ENCODE measurements at places on chromosomes 12 and 14.

GRCh38 chr14:96146131-96146771, 58.4 kb upstream of the BDKRB2 start:
- DNase-seq, result no peak

DNA sequence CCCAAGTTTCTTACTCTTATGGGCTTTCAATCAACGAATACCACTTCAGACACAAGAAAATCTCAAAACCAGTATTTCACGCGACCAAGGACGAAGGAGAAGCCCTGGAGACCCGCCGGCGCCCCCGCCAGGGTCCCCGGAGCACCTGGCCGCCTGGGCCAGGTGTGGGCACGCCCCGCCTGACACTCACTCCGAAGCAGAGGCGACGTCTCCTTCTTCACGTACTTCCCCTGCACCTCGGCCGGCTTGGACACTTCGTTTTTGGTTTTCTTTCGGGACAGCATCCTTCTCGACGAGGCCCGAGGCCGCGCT, 466 bp downstream of the SAV1 start:
- DNase-seq, result peak; percentile 42

DNA sequence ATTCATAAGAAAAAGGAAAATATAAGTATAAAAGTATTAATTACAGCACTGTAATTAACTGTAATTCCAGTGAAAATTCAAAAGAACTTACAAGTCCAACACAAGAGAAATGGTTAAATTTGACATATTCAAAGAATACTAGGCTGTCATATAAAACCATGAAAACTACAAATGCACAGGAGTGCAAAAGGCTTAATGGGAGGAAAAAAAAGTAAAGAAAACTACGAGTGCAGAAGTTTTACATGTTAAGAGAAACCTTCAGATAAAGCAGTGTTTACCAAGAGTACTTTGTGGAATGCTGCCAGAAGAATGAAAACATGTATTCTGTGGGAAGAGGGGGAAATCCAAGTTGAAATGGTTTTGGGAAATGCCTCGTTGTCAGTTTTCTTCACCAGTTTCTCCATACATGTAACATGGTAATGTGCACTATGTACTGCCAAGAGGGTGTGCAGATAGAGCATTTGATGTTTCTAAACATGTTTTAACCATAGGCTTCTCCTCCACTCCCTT, 9.1 kb downstream of the HEATR5A start:
- no peak for DNase-seq

- peak; percentile 81 for DNase-seq
Measured at GRCh38 chr14:61280526-61281185, 482 bp downstream of the TMEM30B start.

- DNase-seq, result no peak
Measured at GRCh38 chr14:44889595-44890471, 71.9 kb downstream of the KLHL28 start.

DNA sequence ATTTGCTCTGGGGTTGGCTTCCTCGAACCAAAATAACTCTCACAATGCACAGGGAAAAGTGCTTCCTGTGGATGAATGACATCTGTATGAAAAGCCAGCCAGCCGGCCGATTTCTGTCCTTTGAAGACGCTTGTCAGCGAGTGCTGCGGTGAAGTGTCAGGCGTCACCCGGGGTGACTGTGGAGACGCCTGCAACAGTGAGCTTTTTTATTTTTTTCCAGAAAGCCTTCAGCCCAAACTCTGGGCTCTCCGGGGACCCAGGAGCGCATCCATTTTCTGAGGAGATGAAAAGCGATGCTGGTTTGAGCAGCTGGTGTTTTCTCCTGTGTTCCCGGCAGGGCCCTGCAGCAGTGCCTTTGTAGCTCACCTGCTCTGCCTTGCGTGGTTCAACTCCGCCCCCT, 147.9 kb upstream of the MYL2 start:
- DNase-seq, result peak; percentile 22

- no peak for DNase-seq
Measured at GRCh38 chr14:56357428-56357827, 222.2 kb upstream of the TMEM260 start.

- no peak for DNase-seq
Measured at GRCh38 chr14:50065583-50065982, 50.8 kb downstream of the VCPKMT start.

DNA sequence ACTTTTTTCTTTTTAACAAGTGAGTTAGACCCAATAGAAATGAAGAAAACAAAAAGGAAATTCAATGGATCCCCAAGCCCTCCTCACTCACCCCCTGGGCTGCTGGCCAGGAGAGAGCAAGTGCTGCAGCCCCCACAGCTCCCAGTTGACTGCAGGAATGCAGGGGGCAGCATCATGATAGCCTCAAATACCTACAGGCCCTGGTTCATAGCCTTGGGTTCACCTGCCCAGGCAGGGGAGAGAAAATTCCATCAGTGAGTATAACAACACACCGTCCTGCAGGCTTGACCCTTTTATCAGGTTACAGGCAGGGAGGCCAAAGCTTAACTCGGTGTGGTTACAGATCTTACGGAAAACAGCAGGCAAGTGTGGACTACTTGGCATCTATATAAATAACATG, 76.3 kb downstream of the PHLDA1 start:
- DNase-seq, result no peak

GRCh38 chr12:57864442-57865083, 18.0 kb upstream of the CTDSP2 start:
- DNase-seq, result no peak

DNA sequence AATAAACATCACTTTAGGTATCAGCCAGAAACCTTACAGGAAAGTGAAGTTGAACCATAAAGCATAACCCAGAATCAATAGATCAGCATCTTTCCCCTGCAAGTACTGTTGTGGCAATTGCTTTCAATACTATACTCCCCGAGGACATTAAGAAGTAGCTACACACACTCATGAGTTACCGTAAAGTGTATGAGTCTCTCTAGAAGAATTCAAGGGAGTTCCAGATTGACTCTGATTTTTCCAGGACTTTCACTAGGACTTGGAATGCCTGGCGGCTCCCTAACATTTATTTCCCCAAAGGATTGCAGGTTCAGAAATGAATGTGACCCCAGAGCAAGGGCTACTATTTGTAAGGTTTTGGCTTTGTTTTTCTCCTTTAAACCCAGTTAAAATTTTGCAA, 465.4 kb upstream of the MDGA2 start:
- no peak for DNase-seq

- no peak for DNase-seq
Measured at GRCh38 chr14:72961579-72962335, 35.5 kb downstream of the DCAF4 start.

DNA sequence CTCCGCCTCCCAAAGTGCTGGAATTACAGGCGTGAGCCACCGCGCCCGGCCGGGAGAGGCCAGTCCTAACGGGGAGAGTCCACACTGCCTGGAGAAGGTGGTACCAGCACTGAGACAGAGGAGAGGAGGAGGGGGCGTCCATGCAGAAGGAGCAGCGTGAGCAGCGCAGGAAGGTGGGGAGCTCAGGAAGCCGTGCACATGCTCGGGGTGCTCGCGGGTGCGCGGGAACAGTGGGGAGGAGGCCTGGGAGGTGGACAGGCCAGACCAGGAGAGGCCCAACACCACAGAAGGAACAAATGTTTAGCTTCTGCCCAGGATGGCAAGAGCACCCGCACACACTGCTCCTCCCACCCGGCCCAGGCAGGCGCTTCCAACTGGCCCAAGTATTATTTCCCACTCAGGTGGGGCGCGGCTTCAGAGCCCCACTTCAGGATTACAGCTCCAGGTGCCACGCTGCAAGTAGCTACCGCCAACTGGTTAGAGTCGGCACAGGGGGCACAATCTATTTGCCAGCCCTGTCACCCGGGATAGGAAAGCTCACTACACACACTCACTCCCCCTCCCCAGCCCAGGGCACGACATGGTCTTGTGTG, 80.8 kb upstream of the BCL11B start:
- no peak for DNase-seq

GRCh38 chr14:68956724-68957123, 22.4 kb downstream of the ACTN1 start:
- DNase-seq, result no peak

DNA sequence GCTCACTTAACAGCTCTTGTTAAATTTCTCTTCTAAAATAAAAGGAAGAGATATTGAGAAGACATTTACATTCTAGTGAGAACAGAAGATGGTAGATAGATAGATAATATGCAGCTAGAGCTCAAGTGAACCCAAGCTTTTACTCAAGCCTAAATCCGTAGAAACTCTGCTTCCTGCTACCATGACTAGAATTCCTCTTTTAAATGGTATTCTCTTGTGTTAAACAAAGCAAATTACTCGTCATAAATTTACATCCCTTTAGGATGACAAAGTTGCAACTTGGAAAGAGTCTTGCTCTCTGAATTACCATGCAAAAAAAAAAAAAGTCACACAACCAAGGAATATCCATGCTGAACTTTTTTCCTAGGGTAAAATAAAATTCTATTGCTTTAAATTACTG, 160.7 kb upstream of the LRFN5 start:
- no peak for DNase-seq

GRCh38 chr12:94889445-94890210, 113.9 kb downstream of the NDUFA12 start:
- no peak for DNase-seq
